ENCODE measurements at places on chromosomes 7 and 10. TPM values are rescaled to one million over a fixed set of nuclear protein-coding genes. Genes with fewer than 3 reads are reported as not detected.

ABCA13 gene
- polyA plus RNA-seq: not detected

TEX36 gene
- polyA plus RNA-seq: not detected

LDB3 gene
- 14.4 TPM for polyA plus RNA-seq

C10orf67 gene
- polyA plus RNA-seq: 0.27 TPM

PRSS37 gene
- polyA plus RNA-seq: not detected

ZCWPW1 gene
- 6.4 TPM for polyA plus RNA-seq

EPHA1 gene
- 0.42 TPM for polyA plus RNA-seq

HOXA10 gene
- polyA plus RNA-seq: 62.0 TPM

CCDC172 gene
- polyA plus RNA-seq: not detected

Measured in brain (organoid and tissue), 16 donors.